ENCODE measurements at places on chromosomes 4 and X.

GRCh38 chrX:41468647-41469323 lies 21.6 kb downstream of the NYX start:
- peak; percentile 92 for DNase-seq

DNA sequence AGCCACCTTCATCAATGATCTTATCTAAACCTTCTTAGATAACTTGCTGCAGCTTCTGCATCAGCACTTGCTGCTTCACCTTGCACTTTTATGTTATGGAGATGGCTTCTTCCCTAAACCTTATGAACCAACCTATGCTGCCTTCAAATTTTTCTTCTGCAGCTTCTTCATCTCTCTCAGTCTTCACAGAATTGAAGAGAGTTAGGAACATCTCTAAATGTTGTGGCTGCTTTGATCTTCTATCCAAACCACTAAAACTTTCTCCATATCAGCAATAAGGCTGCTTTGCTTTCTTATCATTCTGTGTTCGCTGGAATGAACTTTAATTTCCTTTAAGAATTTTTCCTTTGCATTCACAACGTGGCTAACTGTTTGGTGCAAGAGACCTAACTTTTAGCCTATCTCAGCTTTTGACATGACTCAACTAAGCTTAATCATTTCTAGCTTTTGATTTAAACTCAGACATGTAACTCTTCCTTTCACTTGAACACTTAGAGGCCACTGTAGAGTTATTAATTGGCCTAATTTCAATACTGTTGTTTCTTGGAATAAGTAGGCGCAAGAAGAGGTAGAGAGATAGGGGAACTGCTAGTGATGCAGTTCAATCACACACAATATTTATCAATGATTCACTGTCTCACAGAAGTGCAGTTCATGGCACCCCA lies 36.1 kb upstream of the CORIN start:
- no peak for DNase-seq

DNA sequence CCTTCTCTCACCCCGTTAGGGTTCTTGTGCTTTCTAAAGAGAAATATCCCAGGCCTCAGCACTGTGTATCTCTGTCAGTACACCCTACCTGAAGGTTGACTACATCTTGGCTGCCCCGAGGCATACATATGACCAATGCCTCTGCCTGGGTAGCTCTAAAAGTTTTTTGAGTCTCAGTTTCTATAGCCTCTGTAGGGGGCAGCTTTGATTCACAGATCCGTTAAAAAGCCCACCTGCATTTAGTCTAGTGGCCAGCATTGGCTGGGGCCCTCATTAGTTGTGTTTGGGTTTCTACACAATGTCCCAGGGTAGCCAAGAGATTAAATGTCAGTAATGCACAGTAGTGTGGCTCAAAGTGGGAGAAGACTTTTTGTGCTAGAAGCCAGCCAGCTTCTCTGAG lies 151.1 kb downstream of the CFAP299 start:
- no peak for DNase-seq

DNA sequence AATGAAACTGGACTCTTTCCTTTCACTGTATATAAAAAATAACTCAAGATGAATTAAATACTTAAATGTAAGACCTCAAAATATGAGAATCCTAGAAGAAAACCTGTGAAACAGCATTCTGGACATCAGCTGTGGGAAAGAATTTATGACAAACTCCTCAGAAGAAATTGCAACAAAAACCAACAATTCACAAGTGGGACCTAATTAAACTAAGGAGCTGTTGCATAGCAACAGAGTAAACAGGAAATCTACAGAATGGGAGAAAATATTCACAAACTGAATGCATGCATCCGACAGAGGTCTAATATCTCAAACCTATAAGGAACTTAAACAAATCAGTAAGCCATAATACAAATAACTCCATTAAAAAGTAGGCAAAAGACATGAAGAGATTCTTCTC lies 851.7 kb upstream of the PCDH10 start:
- no peak for DNase-seq

- no peak for DNase-seq
These were observed 47.6 kb downstream of the ADD1 start for GRCh38 chr4:2891294-2891693.

DNA sequence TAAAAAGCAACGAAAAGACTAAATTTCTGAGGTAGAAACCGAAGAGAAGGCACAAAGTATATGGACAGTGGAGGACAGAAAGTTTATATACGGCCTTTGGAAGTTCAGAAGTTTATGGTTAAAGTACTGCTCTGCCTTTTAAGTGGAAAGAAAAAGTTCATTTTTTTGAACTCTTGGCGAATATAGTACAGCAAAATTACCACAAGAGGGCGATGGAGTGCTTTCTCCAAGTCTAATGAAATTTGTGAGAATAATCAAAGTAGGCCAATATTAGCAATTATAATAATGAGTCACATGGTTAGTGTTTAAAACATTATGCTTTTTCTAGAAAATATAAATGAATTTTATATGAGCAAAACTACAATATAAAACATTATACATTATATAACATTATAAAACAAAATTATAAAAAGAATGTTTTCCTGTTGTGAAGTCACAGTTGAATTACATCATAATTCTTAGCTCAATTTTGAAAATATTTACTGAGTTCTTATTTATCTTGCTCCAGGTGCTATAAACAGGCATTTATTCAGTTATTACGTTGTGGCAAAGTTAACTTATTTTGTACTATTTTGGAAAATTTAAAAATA lies 136.2 kb upstream of the BMPR1B start:
- peak; percentile 11 for DNase-seq

GRCh38 chrX:48702032-48702431 lies 5.5 kb downstream of the SUV39H1 start:
- DNase-seq, result no peak

GRCh38 chrX:99353412-99353811 lies 1056.7 kb downstream of the PCDH19 start:
- no peak for DNase-seq

DNA sequence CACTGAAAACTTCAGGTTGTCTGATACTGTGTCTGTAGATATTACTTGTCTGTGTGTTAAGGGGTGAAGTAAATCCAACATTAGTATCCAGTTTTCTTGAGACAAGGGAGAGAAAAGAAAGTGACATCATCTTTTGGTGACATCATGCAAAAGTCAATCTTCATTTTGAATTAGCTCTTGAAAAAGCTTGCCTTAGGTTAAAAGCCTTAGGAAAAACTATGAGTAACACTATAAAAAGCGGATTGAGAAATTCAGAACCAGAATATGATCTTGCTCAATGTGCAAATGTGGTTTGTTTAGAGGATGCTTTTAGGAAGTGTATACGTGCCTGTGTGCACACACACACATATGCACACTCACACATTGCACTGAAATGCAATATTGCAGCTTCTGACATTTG lies 345.8 kb upstream of the CASK start:
- DNase-seq, result no peak
